CD14-positive monocyte (primary cell): ENCODE measurements at places on chromosomes 2 and 18.
A peak's percentile ranks its signal among the peaks of the same experiment; 100 is the strongest.

DNA sequence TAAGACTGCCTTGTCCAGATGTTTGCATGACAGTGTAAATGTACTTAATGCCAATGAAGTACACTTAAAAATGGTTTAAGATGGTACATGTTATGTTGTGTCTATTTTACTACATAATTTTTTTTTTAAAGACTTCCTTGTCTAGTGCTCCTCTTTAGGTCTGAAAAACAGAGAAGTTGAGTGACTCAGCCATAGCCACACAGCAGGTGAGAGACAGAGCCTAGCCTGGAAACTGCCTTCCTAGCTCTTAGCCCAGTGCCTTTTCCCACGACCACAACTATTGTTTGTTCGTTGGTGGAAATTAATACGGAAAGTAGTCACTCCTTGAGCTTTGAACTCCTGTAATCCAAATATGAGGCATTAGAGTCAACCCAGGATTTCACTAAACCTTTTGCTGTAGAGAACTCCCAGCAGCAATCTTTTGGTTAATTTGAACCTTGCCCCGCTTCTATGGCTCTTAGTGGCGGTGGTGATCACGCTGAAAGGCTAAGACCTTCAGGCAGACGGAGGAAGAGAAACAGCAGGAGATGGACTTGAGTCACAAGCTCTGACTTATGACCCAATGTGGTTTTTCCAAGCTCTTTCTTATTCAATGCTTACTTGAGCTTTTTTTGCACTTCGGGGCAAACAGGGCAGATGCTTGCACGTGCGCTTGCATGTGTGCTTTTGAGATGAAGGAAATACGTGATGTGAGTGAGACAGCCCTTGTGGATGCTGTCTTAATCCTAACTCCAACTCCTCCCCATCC lies 21.2 kb downstream of the TRIB2 start:
- DNase-seq: no peak
- H3K36me3 ChIP-seq: no peaks in the 10 kb centered on the region
- H3K27me3 ChIP-seq: no peaks in the 10 kb centered on the region
- H3K4me1 ChIP-seq: no peaks in the 10 kb centered on the region
- no peak overlapping the region for H3K4me3 ChIP-seq

DNA sequence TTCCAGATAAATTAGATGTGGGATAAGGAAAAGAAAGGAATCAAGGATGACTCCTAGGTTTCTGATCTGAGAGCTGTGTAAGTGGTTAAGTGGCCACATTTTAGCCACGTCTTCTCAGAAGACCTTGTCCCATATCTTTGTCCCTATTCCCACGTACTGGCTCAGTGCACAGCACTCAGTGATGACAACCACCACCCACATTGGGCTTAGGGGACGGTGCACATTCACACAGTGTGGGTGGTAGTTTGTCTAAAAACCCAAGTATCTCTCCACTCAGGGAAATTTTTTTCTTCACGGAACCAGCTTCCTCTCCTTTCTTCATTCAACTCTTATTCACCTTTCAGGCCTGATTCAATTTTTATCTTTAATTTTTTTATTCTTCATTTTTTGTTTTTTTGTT lies 30.6 kb upstream of the GCC2 start:
- no peak overlapping the region for H3K27ac ChIP-seq
- DNase-seq: no peak
- no peak overlapping the region for H3K4me3 ChIP-seq
- H3K36me3 ChIP-seq: no peaks in the 10 kb centered on the region
- no peaks in the 10 kb centered on the region for H3K4me1 ChIP-seq

DNA sequence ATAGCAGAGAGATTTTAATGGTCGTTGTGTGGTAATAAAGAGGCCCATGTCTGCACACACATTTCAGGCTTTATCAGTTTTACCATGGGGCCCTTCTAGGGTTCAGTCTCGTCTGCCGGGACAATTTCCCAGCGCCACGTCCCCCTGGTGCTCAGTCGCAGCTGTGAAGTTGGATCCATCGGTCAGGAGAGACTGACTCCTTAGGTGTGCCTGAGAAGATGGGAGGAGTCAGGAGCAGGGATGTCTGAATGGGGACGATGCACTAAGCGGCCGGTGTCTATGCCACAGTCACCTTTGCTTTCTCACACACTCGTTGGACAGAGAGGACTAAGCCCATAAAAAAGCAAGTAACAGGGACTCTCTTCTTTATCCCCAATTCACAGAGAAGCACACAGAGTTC lies 71.4 kb downstream of the TWIST2 start:
- H3K4me1 ChIP-seq: no peaks in the 10 kb centered on the region
- H3K27ac ChIP-seq: no peak overlapping the region
- H3K36me3 ChIP-seq: no peaks in the 10 kb centered on the region
- H3K27me3 ChIP-seq: no peaks in the 10 kb centered on the region

GRCh38 chr2:141925511-141925910 lies 205.3 kb downstream of the LRP1B start:
- DNase-seq: no peak
- H3K27ac ChIP-seq: no peak overlapping the region
- H3K27me3 ChIP-seq: no peaks in the 10 kb centered on the region
- no peak overlapping the region for H3K4me3 ChIP-seq
- no peaks in the 10 kb centered on the region for H3K36me3 ChIP-seq

- peak; percentile 50 for DNase-seq
- H3K4me3 ChIP-seq: peak within 1 kb of the TSS; percentile 78
- H3K27ac ChIP-seq: peak within 1 kb of the TSS; percentile 82
- H3K4me1 ChIP-seq: peaks cover 39% of the 10 kb centered on the region
Measured at GRCh38 chr2:229270551-229271410, at the start of gene PID1. PID1 (minus strand) TSS chr2:229271287; CDS start chr2:229271043, 244 bp downstream.

DNA sequence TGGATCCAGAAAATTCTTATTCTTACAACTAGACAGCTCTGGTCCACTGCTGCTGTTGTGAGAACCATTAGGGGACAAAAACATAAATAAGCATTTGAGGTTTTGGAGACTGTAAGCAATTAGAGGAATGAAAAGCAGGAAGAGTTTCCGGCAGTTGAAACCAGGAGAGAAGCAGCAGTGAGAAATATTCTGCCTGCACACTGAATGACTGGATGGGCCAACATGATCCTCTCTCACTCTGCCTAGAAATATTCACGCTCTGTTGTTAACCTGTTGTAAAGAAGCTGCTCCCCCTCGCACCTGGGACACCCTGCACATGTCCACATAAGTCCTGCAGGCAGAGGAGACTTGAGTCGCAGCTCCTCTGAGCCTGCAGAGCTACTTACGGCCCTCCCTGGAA lies 60.4 kb upstream of the RNF152 start:
- no peaks in the 10 kb centered on the region for H3K36me3 ChIP-seq
- peaks cover 3% of the 10 kb centered on the region for H3K27me3 ChIP-seq
- H3K4me3 ChIP-seq: no peak overlapping the region
- H3K4me1 ChIP-seq: no peaks in the 10 kb centered on the region

GRCh38 chr18:26547646-26548414 lies 523 bp downstream of the KCTD1 start:
- H3K36me3 ChIP-seq: no peaks in the 10 kb centered on the region
- DNase-seq: peak; percentile 25
- peaks cover 52% of the 10 kb centered on the region for H3K27me3 ChIP-seq
- peak overlapping the region; percentile 79 for H3K4me3 ChIP-seq
- no peak overlapping the region for H3K27ac ChIP-seq
- peaks cover 43% of the 10 kb centered on the region for H3K4me1 ChIP-seq

DNA sequence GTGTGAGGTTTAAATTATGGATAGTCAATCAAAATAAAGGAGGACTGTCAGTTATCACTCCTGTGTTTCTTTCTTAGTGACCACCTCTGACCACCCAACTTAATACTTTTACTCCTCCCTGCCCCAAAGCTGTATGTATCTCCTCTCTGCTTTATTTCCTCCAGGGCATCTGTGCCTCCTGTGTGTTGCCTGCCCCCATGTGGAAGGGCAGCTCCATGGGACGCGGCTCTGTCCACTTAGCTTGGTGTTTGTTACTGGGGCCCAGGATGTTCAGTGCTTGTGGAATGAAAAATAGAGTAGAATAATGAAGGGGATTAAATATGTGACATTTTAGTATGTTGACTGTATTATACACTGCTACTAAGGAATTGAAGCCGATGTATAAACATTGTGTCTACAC lies 9.8 kb downstream of the ACP1 start:
- no peak overlapping the region for H3K27ac ChIP-seq
- H3K36me3 ChIP-seq: peaks cover 59% of the 10 kb centered on the region
- H3K27me3 ChIP-seq: no peaks in the 10 kb centered on the region
- H3K4me1 ChIP-seq: no peaks in the 10 kb centered on the region

GRCh38 chr2:70964133-70964532 lies 14.3 kb upstream of the ANKRD53 start:
- DNase-seq: no peak
- no peak overlapping the region for H3K27ac ChIP-seq

GRCh38 chr2:172845028-172845630 lies 109.5 kb downstream of the RAPGEF4 start:
- no peaks in the 10 kb centered on the region for H3K36me3 ChIP-seq
- no peak overlapping the region for H3K27ac ChIP-seq
- no peak for DNase-seq
- H3K4me1 ChIP-seq: no peaks in the 10 kb centered on the region
- no peaks in the 10 kb centered on the region for H3K27me3 ChIP-seq
- no peak overlapping the region for H3K4me3 ChIP-seq

DNA sequence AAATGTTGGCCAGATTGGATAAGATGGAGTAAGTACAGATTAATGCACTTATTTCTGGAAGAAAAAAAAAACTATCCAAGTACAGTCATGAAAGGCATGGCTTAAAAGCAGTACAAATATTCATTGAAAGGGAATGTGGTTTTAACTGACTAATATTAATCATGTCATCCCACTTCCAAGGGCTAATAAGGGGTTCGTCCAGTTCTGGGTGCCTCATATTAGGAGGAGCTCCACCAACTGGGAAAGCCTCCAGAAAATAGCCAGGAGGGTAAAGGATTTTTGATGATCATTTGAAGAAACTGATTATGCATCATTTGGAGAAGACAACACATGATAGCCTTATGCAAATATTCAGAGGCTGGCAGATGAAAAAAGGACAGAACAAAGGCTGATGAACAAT lies 115.2 kb upstream of the ARL5A start:
- no peak overlapping the region for H3K27ac ChIP-seq
- H3K4me3 ChIP-seq: no peak overlapping the region
- no peak for DNase-seq
- H3K27me3 ChIP-seq: no peaks in the 10 kb centered on the region
- peaks cover 24% of the 10 kb centered on the region for H3K4me1 ChIP-seq
- H3K36me3 ChIP-seq: no peaks in the 10 kb centered on the region

- H3K27me3 ChIP-seq: no peaks in the 10 kb centered on the region
- no peak overlapping the region for H3K27ac ChIP-seq
- H3K4me1 ChIP-seq: no peaks in the 10 kb centered on the region
- H3K4me3 ChIP-seq: no peak overlapping the region
Measured at GRCh38 chr2:122815120-122815519, 1059.7 kb downstream of the TSN start.

GRCh38 chr2:160694631-160695030 lies 201.0 kb upstream of the RBMS1 start:
- DNase-seq: no peak
- no peaks in the 10 kb centered on the region for H3K36me3 ChIP-seq
- no peaks in the 10 kb centered on the region for H3K4me1 ChIP-seq
- no peak overlapping the region for H3K4me3 ChIP-seq

DNA sequence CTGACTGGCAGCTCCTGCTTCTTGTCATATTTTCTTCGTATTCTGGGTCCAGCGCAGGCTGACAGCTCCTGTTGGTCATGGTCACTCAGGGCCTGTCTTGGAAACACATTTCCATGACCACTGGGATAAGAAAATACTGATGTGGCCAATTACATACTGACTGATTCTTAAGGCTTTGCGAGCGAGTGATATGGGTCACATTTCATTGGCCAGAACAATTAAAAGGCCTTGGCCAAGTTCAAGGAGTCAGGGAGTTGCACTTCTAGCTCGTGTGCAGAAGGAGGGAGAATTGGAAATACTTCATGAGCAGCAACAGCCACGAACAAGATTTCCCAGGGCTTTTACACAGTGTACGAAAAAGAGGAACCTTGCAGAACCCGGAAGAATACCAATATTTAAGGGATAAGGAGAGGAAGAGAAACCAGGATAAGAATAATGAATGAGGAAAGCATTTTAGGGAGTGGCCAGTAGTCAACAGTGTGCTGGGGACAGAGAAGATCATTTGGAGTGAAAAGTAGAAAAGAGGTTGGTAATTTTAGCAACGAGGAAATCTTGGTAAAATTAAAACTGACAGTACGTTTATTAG lies 149.5 kb downstream of the ATP9B start:
- peak; percentile 20 for DNase-seq
- peak overlapping the region; percentile 40 for H3K27ac ChIP-seq
- no peak overlapping the region for H3K4me3 ChIP-seq
- H3K27me3 ChIP-seq: no peaks in the 10 kb centered on the region
- peaks cover 10% of the 10 kb centered on the region for H3K36me3 ChIP-seq

DNA sequence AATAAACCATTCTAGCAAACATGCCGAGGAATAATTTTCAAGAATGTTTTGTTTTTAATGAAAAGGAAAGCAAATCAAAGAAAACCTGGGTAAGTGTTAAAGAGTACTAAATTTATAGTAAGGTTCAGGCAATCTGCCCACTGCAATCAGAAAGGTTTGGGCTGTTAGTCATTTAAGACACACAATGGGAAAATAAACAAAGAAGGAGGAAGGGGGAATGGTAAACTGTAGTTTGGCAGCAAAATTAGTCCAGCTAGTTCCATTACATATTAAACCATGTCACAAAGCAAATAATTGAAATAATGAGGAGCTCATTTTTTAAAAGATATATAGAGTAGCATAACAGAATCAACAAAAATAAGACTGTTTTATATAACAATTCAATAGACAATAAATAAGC lies 87.5 kb upstream of the COPS8 start:
- H3K27me3 ChIP-seq: peaks cover 5% of the 10 kb centered on the region
- H3K27ac ChIP-seq: no peak overlapping the region
- no peak overlapping the region for H3K4me3 ChIP-seq

GRCh38 chr2:229910147-229910831 lies 11.5 kb downstream of the TRIP12 start:
- DNase-seq: no peak
- H3K27ac ChIP-seq: no peak overlapping the region
- H3K36me3 ChIP-seq: peaks cover 13% of the 10 kb centered on the region
- H3K27me3 ChIP-seq: no peaks in the 10 kb centered on the region
- H3K4me1 ChIP-seq: peaks cover 22% of the 10 kb centered on the region
- no peak overlapping the region for H3K4me3 ChIP-seq

GRCh38 chr2:64018701-64019082 lies 536 bp downstream of the VPS54 start:
- H3K27me3 ChIP-seq: no peaks in the 10 kb centered on the region
- DNase-seq: peak; percentile 49
- H3K4me1 ChIP-seq: peaks cover 32% of the 10 kb centered on the region
- H3K4me3 ChIP-seq: peak overlapping the region; percentile 93

- H3K27me3 ChIP-seq: no peaks in the 10 kb centered on the region
- no peak overlapping the region for H3K27ac ChIP-seq
- DNase-seq: no peak
- peaks cover 9% of the 10 kb centered on the region for H3K4me1 ChIP-seq
Measured at GRCh38 chr2:100057901-100058261, 84.5 kb downstream of the AFF3 start.

DNA sequence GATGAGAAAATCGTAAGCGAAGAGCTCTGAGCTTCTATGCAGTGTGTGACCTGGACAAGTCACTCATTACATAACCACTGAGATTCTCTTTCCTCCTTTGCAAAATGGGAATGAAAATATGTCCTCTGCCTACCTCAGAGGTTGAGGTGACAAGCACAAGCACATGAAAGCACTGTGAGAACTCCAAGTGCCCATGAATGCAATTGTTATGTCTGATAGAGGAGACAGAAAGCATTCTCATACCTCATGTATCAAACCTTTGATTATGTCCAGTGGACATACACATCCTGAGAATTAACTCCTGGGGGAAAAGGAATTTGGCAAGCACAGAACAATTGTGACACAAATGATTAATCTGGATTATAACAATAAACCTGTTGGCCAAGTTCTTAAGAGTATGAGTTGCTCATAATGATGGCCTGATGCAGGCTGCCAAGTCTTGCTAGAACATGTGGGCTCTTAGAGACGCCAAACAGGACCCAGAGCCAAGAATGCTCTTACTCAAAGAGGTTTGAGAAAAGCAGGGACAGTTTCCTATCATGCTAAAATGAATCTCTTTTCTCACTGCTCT lies 8.5 kb upstream of the RMDN2 start:
- peaks cover 6% of the 10 kb centered on the region for H3K4me1 ChIP-seq
- no peak overlapping the region for H3K27ac ChIP-seq
- no peaks in the 10 kb centered on the region for H3K36me3 ChIP-seq
